ENCODE measurements at places on chromosomes 5 and 9.
A peak's percentile ranks its signal among the peaks of the same experiment; 100 is the strongest.

DNA sequence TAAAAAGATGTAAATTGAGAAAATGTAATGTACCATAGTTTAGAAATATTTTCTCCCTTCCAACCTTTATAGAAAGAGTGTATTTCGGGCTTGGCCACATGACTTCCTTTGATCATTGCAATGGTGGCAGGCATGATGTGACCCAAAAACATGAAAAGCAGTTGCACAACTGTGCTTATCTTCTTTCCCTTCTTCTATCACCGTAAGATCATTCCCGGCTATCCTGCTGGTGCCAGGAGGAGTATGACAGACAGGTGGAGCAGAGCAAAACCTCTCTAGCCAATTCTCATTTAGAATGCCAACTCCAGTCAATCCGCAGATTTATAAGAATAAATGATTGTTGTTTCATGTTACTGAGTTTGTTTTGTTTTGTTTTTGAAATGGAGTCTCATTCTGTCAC is 10.6 kb upstream of the TESK1 start:
- DNase-seq, result no peak

DNA sequence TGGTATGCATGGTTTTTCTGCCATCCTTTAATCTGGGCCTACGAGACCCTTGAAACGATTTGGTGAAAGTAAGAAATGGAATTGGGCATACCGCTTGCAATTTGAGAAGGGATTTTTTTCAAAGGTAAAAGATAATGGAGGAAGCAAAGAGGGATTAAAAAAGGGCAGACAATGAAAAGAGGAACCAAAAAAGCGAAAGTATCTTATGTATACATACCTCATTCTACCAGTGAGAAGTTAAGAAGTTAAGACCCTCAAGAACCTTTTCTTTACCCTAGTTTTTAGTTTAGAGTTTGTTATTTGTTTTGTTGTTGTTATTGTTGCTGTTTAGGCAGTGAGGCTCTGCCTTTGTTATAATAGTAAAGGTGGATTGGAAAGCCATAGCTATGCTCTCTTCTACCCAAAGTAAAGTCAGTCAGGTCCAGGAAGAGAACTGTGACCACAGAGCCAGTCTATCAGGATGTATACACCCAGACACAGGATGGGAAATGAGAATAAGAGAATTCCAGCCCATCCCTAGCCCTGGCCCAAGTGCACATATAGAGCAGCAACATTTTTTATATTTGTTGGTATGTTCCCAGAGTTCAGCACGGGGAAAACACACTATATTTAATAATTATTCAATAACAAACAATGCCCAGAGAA is 166.6 kb downstream of the RFX3 start:
- no peak for DNase-seq

DNA sequence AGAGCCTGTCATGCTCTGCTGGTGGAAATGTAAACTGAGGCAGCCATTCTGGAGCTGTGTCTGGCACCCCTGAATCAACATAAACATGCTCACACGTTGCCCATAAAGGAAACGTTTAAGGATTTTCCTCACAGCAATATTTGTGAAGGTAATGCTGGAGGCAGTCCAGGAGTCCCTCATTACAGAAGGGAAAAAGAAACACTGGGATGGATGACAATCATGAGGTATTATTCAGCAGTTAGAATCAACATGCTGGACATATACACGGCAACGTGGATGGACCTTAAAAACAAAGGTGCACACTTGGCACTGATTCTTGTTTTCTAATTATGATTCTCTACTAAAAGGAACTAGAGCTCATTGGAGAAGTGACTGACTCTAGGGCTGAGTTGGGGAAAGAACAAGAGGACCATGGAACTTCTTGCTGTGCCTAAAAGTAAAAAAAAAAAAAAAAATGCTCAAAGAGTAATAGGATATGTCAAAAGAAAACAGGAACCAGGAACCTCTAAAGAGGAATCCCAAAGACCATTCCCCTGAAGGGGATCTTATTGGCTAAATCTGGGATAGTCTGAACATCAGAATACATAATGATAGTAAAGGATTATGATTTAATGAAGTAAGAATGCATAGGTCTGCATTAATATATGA is 18.6 kb downstream of the B4GALT1 start:
- no peak for DNase-seq

DNA sequence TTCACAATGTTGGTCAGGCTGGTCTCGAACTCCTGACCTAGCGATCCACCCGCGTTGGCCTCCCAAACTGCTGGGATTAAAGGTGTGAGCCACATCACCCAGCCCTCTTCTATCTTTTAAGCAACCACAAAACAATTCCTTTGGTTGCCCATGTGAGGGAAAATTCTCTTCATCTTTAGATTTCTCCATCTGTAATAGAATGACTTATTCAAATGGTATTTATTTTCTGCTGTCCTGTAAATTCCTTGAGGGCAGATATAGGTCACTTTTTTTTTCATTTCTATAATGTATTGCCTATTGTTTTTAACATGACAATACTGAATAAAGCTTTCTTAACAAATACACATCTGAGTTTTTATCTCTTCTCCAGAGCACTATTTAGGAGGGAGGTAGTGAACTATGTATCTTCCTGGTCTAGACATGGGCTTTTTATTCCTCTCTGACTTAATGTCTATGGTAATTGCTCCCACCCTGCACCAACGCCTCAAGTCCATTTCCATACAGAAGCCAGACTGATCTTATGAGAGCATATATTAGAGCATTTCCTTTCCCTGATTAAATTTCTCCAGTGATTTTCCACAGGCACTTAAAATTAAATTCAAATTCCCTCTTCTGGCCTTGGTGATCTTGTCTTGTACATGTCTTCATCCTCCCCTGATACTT is 595.6 kb downstream of the CAAP1 start:
- no peak for DNase-seq

DNA sequence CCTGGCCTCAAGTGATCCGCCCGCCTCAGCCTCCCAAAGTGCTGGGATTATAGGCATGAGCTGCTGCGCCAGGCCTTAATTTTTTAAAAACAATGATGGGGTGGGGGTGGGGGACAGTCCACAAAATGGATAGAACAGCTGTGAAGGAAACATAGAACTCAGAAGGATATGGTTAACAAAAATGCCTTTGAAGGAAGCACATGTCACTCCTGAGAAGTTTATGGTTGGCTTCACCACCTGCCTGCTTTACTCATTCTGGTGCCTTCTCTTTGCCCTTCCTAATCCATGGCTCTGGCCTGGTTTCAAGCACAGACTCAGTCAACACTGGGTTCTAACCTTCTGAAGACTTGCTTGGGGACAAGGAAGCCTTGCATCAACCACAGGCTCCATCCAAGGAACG is 10.3 kb downstream of the BAG1 start:
- DNase-seq, result no peak

DNA sequence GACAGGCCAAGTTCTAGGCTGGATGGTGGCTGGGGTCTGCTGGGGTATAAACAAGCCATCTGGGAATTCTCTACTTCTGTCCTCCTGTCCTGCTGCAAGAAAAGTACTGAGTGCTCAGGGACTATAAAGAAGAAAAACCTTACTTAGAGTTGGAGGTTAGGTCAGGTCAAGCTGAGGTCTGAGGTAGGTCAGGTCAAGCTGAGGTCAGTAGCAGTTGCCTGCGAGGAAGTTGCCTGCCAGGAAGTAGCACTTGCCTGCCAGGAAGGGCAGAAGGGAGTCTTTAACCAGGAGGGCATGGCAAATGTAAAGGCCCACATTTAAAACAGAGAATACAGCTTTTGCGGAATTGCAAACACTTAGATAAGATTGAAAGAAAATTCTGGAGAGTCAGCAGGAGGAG is 51.3 kb upstream of the PRLR start:
- peak; percentile 27 for DNase-seq

GRCh38 chr5:180034564-180034963 is 37.0 kb downstream of the RNF130 start:
- DNase-seq, result no peak

- DNase-seq, result peak; percentile 64
Observed at GRCh38 chr5:142922223-142922952, 152.2 kb downstream of the ARHGAP26 start.

DNA sequence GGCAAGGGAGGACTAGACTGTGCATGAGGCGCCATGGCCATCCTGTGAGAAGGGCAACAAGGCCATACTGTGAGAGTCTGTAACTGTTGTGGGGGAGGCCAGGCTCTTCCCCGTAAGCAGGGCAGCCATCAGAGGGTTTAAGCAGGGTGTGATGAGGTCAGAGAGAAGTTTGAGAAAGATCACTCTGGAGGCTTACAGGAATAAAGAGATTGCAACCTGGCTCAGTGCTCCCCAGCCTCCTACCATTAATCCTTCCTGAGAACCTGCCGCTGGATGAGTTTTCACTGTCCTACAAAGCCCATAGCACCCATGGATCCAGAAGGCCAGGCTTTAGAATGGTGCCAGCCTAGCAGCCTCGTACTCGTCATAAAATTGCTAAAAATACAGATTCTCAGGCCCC is 14.4 kb upstream of the TRMT10B start:
- DNase-seq, result no peak

DNA sequence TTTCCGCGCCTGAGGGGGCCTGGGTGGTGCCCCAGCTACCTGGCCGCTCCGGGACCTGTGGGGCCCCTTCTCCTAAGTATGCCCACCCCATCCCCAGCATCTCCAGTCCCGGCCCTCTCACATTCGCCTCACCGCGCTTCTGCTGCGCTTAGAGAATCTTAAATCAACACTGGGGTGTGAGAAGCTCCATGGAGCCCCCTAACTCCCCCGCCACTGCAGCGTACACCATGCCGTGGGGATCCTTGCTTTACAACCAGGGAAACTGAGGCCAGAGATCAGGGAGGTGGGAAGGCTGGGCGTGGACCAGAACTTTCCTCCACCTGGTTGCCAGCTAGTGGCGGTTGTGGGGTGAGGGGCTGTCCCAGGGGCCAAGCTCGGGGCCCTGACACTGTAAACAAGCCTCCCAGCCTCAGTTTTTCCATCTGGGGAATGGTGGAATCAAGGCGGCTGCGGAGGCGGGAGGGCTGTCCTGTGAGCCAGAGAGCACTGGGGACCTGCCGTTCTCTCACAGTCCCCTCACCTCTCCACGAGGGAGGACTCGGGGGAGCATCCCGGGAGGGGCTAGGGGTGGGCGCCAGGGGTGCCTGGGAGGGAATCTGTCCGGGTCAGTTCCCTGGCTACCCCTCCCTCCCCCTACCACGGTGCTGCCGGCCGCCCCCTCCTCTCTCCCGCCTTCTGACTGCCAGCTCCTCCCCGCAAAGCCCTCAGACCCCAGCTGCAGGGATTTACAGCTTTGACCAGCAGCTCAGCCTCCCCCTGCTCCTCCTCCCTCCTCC is 161.2 kb downstream of the C9orf50 start:
- DNase-seq, result no peak

GRCh38 chr5:95524423-95524822 is 30.4 kb downstream of the SKIC3 start:
- no peak for DNase-seq

DNA sequence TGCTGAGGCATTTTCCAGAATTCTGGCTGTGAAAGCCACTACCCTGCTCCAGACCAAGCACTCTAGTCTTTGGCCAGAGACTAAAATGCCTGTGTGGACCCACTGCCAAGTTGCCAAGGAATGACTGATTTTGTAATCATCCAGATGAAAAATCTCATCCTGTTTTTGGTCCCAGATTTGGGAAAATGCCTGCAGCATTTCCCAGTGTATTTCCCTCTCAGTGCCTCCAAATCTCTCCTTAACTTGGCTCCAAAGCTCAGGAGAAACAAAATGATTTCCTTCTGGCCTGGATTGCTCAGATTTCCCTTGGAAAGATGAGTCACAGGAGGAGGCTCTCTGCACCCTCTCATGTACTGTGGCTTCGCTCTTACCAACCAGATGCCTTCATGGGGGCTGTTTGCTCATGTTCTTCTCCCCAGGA is 335.2 kb upstream of the TARS1 start:
- DNase-seq, result no peak

DNA sequence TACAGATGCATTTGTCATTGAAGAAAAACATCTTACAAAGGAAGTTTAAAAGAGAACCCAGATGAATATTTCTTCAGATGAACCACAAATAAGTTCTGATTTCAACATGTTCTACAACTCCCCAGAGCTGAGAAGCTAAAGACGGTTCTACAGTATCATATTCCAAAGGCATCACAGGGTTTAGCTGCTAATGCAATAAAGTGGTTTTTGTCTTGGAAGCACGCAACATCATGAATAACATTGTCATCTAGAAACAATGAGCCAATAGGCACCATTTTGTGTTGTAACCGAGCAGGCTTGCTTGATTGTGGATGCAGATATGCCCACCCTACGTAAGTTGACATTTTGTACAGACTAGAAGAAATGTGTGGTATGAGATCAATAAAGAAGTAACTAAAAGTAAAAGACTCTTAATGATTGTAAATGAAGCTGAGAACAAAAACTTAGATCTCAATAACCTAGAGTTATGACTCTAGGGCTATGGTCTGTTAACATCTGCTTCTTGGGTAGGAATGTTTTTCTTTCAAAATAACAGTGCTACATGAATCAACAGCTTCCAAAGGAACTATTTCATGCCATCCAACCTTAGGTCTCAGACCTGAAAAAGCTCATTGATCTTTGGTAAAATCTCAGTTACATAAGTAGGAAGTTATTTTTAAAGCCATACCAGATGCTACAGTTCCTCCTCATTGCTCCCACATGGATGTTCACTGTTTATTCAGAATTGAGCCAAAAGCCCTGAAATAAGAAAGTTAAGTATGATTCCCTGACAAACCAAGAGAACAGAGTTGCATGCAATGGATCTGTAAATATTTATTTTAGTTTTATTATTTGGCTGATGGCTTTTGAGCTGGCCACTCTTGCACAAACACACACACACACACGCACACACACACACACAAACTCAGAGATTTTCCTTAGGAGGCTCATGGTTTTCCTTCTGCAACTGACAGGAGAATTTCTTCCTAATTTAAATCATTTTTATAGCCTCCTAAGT is 118.7 kb upstream of the SLCO6A1 start:
- no peak for DNase-seq

GRCh38 chr5:5202321-5202720 is 62.2 kb downstream of the ADAMTS16 start:
- DNase-seq, result no peak

Measured in HL-60 (cell line).